ENCODE measurements at places on chromosomes 4 and X.

GRCh38 chr4:76458825-76459224 is 23.8 kb downstream of the SHROOM3 start:
- no peak for DNase-seq

DNA sequence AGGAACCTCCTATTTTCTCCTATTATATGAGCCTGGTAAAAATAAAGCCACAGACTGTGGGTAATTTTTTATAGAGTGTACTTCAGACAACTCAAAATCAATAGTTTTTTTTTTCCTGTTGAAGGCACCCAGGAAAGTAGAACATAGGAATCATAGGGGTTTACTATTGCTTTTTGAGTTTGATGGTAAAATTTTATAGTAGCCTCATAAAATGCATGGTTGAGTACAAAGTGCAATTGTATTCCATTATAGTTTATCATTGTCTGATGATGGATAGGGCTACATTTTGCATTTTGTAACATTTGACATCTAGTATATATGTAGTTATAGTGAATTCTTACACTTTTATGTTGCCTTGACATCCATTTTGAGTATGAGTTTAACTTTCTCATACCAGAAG is 455.0 kb downstream of the STIM2 start:
- DNase-seq: no peak

DNA sequence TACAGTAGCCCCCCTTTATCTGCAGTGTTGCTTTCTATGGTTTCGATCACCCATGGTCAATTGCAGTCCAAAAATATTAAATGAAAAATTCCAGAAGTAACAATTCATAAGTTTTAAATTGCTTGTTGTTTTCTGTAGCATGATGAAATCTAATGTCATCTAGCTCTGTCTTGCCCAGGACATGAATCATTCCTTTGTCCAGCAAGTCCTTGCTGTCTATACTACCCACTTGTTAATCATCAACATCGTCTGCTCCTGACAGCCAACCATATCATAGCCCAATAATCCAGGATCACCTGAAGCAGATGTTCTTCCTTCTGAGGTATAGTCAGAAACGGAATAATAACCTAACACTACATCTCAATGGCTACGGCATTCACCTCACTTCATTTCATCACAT is 79.8 kb downstream of the ADAMTS3 start:
- no peak for DNase-seq

DNA sequence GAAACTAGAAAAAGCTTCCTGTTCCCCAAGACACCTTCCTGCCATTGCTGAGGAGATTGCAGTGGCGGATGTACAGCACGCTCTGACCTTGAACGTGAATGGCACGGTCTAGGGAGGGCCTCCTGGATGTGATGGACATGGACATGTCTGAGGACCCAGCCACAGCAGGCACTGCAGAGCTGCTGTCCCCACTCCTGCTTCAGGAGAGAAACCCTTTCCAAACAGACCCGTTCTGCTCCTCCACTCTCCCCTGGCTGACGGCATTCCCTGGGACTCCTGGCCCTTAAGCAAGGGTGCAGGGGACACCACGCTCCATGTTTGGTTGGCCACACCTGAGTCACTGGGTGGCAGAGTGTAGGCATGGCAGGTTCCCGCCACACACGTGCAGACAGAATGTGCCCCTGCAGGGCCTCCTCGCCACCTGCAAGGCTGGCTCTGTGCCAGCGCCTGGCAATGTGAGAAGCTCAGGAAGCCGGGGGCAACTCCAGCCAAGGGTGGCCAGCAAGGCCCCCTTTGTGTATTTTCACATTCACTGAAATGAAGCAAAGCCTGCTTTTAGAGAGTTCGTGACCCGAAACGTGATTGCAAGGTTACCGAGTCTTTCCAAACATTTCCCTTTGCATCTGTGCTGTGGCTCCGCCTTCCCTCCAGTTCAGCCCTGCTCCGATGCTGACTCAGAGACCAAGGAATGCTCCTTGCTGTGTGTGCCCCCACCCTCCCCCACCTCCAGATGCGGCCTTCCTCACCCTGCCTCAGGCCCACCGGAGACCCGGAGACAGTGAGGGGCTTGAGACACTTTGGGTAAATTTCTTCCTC is 46.1 kb downstream of the HTRA3 start:
- no peak for DNase-seq

GRCh38 chr4:7988437-7988836 is 48.8 kb upstream of the AFAP1 start:
- DNase-seq: no peak

DNA sequence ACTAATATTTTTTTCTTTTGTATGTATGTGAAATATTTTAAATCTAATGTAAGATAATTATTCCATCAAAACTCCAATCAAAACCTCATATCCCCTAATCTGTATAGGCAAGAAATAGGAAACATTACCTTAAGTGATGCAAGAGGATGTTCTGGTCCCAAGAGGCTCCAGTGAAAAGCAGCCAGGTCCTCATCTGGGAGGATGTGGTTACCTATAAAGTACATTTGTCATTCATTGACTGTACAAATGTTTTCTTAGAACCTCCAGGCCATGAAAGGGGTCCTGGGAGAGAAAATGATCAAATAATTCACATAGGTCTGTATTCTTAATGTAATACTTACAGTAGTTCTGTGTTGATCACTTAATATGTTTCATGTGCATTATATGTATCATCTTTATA is 25.5 kb downstream of the FAM120C start:
- no peak for DNase-seq

- DNase-seq: no peak
Observed at GRCh38 chr4:154741922-154742850, 1.6 kb upstream of the LRAT start.

GRCh38 chr4:3179126-3179706 is 69.7 kb upstream of the MSANTD1 start:
- DNase-seq: no peak

DNA sequence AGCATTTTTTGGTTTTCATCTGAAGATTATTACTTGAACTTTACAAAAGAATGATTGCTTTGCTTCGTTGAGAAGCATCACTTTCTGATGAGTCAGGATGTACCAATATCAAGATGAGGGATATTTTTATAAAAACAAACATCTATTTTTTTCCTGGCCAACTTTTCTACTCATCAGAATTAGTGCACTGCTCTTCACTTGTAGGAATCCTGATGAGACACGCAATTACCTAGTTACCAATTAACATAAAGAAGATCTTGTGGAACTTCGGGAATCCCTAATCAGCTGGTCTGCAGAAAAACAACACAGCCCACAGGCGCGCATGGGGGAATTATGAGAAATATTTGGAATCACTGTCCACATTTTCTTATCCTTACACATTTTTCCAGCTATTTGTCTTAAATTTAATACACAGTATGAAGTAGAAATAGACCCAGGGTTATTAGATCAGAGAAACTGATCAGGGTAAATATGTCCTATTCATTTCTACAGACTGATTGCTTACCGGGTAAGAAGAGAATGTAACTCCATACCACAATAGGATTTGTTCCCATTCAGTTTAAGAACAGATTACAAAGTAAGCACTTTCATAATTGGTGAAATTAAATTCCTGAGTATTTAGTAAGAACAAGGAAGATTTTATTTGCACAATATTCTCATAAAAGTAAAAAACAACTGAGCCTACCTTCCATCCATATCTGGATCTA is 50.9 kb downstream of the MFAP3L start:
- no peak for DNase-seq

- DNase-seq: no peak
Observed at GRCh38 chrX:76127341-76127740, 45.5 kb upstream of the PBDC1 start.

- DNase-seq: no peak
Observed at GRCh38 chrX:19585332-19586082, 70.2 kb upstream of the MAP3K15 start.

All from activated T-cell treated with anti-CD3 and anti-CD28 coated beads for 1 hour (primary cell).